ENCODE measurements at places on chromosomes 11 and 22.

DNA sequence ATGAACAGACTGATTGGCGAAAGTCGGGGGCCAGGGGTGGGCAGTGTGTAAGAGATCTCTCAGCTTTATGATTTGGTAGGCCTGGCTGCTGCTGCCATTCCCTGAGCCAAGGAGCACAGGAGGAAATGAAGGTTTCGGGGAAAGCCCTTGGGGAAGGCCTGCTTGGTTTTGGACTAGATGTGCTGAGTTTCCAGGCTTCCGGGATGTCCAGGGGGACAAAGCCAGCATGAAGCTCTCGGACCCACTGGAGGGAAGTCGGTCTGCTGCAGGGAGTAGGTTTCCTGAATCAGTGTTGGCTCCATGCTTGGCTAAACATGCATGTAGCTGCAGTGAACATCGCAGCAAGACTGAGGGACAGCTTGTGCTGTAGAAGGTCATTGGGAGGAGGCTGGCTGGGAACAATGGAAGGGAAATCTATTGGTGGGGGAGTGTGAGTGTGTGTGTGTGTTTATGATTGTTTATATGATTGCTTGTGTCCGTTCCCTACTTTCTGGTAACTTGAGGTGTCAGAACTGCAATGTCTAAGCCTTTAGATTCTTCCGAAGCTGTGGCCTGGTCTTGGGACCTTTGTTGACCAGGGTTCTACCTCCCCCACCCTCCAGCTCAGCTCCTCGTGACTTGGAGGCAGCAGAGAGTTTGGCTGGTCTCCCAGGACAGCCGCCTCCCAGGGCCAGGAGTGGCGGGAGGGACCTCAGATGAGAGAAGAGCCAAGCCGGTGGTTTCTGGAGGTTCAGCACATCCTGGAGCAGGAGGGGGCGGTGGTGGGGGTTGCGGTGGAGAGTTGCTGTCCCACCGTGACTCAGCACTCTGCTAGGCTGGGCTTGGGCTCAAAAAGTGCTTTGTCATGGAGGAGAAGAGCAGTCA, 4.0 kb upstream of the FTH1 start:
- DNase-seq: peak; percentile 53

DNA sequence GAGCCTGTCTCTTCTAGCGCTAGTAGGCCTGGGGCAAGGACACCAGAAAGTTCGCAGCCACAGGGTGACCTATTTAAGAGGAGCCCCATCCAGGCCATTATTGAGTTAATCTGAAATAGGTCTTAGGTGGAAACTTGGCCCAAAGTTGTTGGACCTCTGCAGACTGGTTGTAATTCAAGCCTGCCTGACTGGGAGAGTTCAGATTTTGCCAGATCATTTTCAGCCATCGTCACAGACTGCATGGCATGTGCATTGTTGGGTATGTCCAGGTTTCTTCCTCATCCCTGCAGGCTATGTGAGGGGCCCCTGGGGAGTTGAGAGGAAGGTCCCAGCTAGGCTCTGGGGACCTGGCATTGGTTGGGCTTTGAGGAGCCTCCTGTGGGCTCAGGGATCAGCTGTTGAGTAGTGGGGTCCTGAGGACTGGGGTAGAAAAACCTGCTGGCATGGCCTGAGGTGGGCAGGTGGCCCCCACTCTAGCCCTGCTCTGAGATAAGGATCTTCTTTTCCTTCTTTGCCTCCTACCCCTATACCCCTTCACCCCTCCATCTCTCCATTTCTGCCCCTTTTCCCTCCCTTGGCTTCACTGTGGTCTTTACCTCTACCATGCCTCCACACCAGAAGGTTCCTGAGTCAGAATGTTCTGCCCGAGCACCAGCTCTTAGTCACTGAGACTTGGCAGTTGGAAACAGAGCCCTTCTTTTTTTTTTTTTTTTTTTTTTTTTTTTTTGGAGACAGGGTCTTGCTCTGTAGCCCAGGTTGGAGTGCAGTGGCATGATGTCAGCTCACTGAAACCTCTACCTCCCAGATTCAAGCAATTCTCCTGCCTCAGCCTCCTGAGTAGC, 112.7 kb downstream of the MORC2 start:
- DNase-seq: no peak

DNA sequence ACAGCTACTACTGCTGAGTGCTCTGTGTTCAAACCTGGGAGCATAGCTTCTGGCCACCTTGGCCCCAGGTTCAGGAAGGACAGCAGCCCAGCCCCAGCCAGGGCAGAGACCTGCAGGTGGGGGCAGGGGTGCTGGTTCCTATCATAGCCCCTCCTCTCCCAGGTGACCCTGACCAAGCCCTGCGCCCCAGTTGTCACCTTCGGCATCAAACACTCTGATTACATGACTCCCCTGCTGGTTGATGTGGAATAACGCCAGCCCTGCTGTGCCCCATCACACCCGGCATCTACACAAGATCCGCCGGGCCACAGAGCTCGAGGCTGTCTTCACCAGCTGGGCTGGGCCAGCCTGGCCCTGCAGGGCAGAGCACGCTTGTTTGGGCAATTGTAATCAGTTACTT, 6.9 kb downstream of the SCGB1C1 start:
- no peak for DNase-seq

DNA sequence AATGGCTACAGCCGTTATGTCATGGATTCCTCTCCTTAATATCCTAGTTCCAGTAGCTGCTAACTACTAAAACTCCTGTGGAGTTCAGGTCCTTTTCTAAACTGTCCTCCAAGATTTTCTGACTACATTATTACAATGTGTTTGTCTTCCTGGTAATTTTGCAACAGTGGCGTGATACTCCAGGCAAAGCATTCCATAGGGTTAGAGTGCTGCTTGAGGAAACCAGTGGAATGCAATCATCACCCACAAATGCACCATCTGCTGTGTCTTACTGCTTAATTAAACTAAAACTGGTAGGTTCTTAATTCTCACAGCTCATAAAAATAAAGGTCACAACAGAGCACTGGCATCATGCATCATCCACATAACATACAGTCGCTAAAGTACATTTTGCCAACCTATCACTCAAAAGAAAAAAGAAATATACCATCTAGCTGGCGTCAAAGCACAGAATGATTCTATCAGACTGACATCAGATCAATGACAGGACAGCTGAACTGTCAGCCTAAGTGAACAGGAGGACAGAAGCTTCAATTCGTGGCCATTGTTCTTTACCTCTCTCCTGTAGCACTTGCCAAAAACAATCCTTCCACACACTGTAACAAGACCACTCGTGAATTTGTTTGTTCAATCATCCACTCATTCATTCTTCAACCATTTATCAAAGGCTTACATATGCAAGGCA, 182.5 kb downstream of the CADM1 start:
- DNase-seq: no peak

DNA sequence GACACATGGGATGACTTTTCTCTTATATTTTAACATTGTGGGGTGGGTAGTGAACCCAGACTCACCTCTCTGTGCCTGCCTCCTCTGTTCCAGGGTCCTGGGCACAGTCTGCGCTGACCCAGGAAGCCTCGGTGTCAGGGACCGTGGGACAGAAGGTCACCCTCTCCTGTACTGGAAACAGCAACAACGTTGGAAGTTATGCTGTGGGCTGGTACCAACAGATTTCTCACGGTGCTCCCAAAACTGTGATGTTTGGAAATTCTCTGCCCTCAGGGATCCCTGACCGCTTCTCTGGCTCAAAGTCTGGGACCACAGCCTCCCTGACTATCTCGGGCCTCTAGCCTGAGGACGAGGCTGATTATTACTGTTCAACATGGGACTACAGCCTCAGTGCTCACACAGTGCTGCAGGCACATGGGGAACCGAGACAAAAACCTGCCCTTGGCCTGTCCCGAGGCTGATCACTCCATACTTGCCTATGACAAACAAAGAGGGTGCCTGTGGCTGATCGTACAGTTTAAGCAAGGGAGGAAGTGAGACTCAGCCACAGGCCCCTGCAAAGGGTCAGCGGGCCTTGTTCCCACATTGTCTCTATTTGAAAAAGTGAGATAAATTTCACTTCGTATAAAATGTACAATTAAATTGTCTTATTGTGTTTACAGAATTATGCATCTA, 43.7 kb upstream of the TOP3B start:
- DNase-seq: no peak

- no peak for DNase-seq
Observed at GRCh38 chr22:27724709-27725108, 76.8 kb downstream of the MN1 start.

GRCh38 chr11:75697906-75698581, 19.6 kb upstream of the MOGAT2 start:
- no peak for DNase-seq

GRCh38 chr11:46391186-46391577, 394 bp downstream of the CHRM4 start:
- peak; percentile 59 for DNase-seq

DNA sequence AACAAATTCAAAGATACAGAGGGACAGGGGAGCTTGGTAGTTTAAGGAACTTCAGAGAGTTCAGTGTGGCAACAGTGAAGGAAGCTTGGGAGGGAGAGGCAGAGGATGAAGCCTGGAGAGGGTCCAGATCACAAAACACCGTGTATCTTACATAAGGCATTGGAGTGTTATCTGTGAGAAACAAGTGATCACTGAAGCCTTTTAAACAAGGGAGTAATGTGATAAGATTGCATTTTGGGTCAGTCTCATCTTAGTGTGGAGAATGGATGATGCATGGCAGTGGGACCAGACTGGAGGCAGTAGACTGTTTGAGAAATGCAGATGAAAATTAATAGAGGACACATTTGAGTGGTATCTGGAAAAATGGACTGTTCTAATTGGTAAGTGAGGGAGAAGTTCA, 79.4 kb downstream of the EXT2 start:
- no peak for DNase-seq

All from 8988T (cell line).